ENCODE measurements at places on chromosomes 7 and 10.

DNA sequence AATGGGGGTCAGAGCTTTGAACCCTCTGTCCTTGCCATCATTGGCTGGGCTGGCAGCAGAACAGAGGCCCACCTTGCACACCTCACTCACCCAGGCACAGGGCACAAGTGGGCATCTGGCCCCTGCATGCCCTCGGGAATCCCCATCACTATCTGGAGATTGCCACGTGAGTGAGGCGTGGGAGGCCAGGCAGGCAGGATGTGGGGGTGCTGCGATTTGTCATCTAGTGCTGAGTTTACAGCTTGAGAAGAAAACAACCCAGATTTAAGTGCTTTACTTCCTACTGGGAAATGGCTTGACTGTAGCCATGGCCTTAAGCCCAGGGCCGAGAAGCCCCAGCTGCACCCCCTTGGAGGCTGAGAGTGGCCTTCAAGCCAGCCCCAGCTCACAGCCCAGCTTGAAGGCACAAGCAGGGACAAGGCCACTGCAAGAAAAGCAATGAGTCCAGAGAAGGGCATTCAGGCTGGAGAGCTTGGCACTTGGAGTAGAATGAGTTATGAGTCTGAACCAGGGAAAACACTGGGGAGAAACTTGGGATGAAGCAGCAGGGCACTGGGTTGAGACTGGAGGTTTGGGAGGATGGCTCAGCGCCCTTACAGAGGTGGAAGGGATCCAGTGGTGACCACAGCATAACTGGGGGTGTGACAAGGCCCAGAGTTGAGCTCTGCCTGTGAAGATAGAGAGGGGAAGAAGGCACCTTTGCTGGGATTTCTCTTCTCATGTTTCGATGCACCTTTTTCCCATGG lies 123.0 kb downstream of the CXCL12 start:
- no peak for DNase-seq

GRCh38 chr10:72274213-72274729 lies 547 bp downstream of the DDIT4 start:
- DNase-seq: no peak

- DNase-seq: no peak
These were observed 36.2 kb upstream of the SDK1 start for GRCh38 chr7:3264693-3265339.

GRCh38 chr7:51219261-51219988 lies 97.2 kb downstream of the COBL start:
- DNase-seq: no peak

GRCh38 chr7:151968357-151968756 lies 12.1 kb downstream of the GALNTL5 start:
- no peak for DNase-seq

DNA sequence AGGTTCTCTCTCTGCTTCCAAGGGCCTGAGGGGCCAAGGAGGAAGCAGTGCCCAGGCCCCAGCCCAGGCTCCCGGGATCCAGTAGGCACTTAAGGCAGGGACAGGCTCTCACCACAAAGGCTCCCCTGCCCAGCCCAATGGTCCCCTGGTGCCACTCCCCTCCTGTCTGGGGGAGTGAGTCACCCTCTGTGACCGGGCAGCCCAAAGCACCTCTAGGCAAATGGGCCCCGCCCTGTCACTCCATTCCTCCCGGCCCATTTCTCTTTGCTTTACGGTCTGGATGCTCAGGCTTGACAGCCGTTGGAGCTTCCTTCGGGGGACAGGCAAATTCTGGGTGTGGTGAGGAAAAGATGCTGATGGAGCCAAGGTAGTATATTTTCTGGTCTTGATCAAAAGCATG lies at the start of gene CALHM3:
Gene CALHM3 (minus strand): TSS at position 106 of the 400 bp plus-strand sequence. CDS start 208 bp downstream, outside the sequence.
- no peak for DNase-seq

DNA sequence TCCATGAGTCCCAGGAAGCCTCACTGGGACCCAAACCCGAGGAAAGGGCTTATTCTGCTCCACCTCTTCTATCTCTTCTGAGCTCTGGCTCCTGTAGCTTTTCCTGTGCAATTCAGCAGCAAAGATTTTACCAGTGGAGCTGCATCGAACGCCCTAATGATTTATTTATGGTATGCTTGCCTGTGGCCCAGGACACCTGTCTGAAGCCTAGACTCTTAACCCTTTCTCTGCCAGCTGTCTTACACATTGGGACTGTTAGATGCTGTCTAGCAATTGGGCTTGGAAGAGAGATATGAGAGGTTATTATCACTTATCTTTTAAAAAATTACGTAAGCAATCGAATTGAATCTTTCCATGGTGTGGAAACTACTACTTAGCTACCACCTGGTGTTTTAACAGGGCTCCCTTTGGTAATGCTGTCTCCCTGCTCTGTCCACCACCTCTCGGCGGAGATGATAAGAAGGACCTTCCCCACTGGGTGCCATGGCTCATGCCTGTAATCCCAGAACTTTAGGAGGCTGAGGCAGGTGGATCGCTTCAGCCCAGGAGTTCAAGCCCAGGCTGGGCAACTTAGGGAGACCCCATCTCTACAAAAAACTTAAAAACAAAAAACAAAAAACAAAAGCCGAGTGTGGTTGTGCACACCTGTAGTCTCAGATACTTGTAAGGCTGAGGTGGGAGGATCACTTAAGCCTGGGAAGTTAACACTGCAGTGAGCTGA lies 8.8 kb downstream of the ACSL5 start:
- DNase-seq: no peak

DNA sequence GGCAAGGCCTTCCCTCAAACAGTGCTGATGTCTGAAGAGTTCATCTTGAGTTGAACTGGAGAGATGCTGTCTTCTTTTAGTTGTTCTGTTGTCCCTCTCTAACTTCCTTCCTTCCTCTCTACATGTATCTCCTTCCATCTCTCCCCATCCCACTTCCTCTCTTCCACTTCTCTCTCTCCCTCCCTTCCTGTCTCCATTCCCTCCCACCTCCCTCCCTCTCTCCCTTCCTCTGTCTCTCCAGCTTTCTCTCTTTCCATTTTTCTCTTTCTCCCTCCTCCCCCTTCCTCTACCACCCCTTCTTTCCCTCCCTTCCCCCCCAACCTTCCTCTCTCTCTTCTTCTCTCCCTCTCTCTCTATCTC lies 40.7 kb upstream of the TNS3 start:
- DNase-seq: no peak

GRCh38 chr10:7506571-7506970 lies 95.7 kb upstream of the SFMBT2 start:
- no peak for DNase-seq

DNA sequence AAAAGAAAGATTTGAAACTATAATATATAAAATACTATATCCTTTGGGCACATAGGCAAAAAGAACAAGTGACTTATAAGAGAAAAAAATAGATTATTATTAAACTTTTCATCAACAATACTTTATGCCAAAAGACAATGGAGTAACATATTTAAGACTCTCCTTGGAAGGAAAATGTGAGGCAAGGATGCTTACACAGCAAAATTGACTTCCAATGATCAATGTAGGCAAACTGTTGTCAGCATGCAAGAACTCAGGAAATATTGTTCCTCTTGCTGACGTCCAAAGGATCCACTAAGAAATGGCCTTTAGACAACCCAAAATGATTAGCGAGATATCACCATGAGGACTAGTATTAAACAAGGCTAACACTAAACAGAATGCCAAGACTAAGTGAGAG lies 22.9 kb upstream of the LMOD2 start:
- no peak for DNase-seq

DNA sequence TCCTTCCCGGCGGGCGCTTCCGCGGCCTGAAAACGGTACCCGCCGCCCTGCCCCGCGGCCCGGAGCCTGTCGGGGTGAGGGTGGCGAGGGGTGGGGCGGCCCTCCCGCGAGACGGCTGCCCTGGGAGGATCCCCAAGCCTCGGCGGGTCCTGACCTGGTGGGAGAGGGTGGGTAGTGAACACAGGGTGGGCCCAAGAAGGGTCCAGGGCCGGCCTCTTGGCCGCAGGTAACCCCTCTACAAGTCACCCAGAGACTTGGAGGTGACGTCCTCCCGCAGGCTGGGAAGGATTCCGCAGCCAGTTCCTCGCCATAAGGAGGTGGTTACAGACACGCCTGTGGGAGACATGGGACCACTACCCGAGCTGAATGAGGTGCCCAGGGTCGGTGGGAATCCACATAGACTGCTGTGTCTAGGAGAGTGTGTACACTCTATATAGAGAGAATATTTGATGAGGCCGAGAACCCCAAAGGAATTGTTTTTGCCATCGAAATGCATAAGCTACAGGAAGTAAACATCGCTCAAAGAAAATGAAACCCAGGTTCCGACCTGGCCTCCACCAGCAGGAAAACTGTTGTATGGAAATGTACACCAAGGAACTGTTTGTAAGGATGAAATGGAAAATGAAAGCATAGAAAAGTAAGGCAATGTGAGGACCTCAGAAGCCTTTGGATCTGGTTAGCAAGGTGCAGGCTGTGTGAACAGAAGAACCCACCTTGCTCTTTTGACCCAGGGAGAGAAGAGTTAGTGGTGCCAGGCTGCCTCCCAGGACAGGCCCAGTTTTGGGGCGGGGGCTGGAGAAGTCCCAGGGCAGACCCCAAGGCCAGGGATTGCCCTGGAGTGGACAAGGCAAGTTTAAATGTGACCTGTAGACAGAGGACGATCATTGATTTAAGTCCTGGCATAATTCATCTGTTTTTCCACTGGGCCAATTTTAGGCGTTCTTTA lies 659 bp downstream of the OPTN start:
- peak; percentile 25 for DNase-seq

GRCh38 chr10:123009105-123009820 lies 457 bp downstream of the ACADSB start:
- DNase-seq: peak; percentile 46

- no peak for DNase-seq
These were observed 5.3 kb downstream of the ESYT2 start for GRCh38 chr7:158824028-158824427.

GRCh38 chr10:96494694-96495093 lies 19.0 kb downstream of the TLL2 start:
- no peak for DNase-seq

GRCh38 chr7:29935111-29935510 lies 54.5 kb downstream of the SCRN1 start:
- no peak for DNase-seq

DNA sequence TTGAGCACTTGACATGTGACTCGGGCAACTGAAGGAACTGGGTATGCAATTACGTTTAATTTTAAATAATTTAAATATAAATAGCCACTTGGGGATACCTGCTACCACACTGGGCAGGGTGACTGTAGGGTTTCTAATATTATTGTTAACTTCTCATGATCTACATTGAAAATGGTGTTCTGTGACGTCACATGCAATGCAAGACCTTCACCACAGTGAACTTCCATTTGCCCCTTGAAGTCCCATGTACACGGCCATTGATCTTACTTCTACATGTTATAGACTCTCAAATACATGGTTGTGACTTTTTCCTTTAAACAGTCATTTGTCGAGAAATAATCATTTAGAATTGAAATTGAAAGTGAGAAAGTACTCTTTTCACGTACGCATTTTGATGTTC lies 154.0 kb downstream of the MGMT start:
- DNase-seq: no peak

GRCh38 chr10:9437131-9437530 lies 1382.6 kb downstream of the GATA3 start:
- DNase-seq: no peak

DNA sequence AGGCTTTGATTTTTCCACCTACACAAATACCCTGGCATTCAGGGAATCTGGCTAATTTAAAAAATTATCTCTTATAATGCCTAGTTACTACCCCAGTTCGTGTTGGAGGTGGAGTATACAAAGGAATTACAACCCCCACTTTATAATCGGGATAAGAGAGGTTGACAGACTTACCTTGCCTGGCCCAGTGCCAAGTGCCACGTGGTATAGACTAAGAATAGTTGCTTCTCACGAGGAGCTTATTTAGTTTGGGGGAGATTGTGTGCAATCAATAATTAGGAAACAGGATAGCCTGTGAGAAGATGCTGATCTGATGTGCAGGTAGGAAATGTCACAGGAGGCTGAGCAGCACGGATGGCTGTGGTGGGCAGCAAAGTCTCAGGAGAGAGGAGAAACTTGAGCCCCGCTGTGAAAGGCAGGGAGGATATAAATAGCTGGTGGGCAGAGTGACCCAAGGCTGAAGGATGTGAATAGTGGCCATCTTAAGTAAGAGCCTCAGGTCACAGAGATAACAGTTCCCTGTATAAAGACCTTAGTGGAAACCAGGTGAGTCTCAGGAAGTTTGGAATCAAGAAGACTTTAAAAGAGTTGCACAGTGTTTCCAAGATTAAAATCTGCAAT lies 11.3 kb upstream of the ATXN7L1 start:
- no peak for DNase-seq

DNA sequence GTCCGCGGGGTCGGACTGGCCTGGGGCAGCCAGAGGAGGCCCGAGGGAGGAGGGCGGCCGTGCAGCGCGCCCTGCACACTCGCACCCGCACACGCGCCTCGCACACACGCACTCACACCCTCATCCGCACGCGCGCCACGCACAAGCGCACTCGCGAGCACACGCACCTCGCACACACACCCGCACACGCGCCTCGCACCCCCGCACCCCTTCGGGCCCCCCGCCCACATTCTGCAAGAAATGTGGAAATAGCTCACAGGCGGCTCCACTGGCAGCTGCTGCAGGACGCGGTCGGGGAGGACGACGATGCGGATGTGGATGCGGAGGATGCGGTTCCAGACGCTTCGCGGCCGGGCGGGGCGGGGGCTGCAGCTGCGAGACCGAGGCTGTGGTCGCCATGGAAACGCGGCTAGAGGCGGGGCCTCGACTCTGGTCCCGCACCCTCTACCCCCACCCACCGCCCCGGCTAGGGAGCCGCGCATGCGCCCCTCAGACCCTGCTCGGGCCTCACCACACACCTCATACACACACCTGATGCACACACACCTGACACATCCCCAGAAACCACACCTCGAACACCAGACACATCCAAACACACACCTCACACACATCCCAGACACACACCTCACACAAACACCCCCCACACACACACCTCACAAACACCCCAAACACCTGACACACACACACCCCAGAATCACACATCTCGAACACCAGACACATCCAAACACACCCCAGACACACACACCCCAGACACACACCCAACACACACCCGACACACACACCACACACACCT lies at the start of gene CALY:
Gene CALY (minus strand): TSS at position 320 of the 793 bp plus-strand sequence. CDS start 7,907 bp downstream, outside the sequence.
- DNase-seq: peak; percentile 80

DNA sequence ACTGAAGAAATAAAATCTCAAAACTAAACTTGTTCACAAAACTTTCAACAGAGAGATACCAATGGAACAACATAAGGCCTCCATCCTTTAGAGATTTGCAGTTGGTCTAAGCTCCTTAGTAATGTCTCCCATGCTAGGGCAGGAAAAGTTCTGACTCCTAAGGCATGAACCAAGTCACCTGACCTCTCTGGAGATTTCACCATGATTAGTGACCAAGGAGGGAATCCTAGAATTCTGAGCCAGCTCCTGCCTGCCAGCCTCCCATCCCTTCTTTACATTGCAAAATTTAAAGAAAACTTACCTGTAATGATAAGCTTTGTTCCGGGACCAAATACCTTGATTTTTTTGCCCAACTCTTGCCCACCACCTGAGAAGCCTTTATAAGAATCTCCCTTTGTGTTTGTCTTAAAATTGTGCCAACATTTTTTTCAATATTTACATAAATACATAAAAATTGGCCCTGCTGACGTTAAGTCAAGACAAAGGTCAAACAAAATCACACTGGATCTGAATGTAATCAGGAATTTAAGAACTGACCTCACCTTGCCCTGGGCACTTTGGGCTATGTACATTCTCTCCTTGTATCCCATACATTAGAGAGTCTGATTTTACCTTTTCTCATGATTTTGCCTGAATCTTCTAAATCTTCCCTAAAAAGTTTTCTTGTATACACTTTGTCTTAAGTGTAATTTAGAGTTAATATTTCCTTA lies at the start of gene TARP:
Gene TARP (minus strand): TSS at position 351 of the 710 bp plus-strand sequence.
- DNase-seq: no peak

GRCh38 chr10:95860166-95860940 lies 47.4 kb upstream of the CC2D2B start:
- no peak for DNase-seq

Data from HEK293T (cell line).